ENCODE measurements at places on chromosomes 4 and X. TPM values are rescaled to one million over a fixed set of nuclear protein-coding genes. Genes with fewer than 3 reads are reported as not detected.

- H3K4me3 ChIP-seq, result no peak overlapping the region
- DNase-seq, result no peak
- no peak overlapping the region for H3K27ac ChIP-seq
- H3K27me3 ChIP-seq, result peaks cover 3% of the 10 kb centered on the region
Measured at GRCh38 chr4:139622901-139623381, 42.7 kb upstream of the MGST2 start.

DNA sequence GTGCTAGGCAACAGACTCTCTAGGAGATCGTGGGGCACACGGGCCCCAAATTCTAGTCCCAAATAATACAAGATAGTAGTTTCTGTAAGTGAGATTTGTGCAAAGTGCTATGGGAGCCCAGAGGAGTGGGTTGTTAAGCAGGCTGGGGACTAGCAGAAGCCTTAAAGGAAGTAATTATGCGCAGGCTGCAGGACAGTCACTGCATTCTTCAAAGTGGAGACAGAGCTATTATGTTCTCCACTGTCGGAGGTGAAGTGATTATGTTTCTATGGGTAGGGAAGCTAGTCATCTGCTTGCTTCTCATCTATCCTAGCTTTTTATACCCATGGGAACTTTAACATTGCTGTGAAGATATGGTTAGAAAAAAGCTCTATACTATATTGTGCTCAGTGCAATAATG lies 154.2 kb downstream of the CPE start:
- H3K4me3 ChIP-seq, result no peak overlapping the region
- no peaks in the 10 kb centered on the region for H3K27me3 ChIP-seq
- H3K4me1 ChIP-seq, result no peaks in the 10 kb centered on the region

- H3K4me1 ChIP-seq, result no peaks in the 10 kb centered on the region
- H3K4me3 ChIP-seq, result no peak overlapping the region
- no peak for DNase-seq
- H3K27ac ChIP-seq, result no peak overlapping the region
- H3K36me3 ChIP-seq, result no peaks in the 10 kb centered on the region
Measured at GRCh38 chr4:102157984-102158383, 187.3 kb downstream of the SLC39A8 start.

DNA sequence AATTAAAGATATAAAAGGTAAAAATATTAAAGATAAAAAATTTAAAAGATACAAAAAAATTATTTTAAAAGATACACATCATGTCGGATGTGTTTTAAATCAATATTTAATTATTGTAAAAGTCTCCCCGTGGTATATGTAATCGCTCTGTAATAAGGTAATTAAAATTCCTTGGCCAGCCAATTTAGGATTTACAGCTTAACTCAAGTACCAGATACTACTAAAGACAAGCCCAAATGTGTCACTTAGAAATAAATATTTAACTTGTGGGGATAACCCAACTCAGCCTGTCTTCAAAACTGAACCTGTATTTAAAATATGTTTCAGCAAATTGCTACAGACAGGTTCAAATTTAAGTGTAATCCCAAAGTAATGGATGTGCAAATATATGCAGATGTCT lies 56.0 kb downstream of the GPR82 start:
- H3K27ac ChIP-seq, result no peak overlapping the region
- H3K4me3 ChIP-seq, result no peak overlapping the region
- H3K4me1 ChIP-seq, result no peaks in the 10 kb centered on the region
- no peaks in the 10 kb centered on the region for H3K27me3 ChIP-seq
- no peaks in the 10 kb centered on the region for H3K36me3 ChIP-seq

- H3K27ac ChIP-seq, result no peak overlapping the region
- no peak overlapping the region for H3K4me3 ChIP-seq
- DNase-seq, result no peak
- H3K36me3 ChIP-seq, result no peaks in the 10 kb centered on the region
- no peaks in the 10 kb centered on the region for H3K27me3 ChIP-seq
- H3K4me1 ChIP-seq, result no peaks in the 10 kb centered on the region
Measured at GRCh38 chr4:157014621-157015591, 43.3 kb upstream of the PDGFC start.

GRCh38 chr4:24845902-24846301 lies 50.5 kb downstream of the SOD3 start:
- H3K4me3 ChIP-seq, result no peak overlapping the region
- H3K27ac ChIP-seq, result no peak overlapping the region
- H3K27me3 ChIP-seq, result no peaks in the 10 kb centered on the region

DNA sequence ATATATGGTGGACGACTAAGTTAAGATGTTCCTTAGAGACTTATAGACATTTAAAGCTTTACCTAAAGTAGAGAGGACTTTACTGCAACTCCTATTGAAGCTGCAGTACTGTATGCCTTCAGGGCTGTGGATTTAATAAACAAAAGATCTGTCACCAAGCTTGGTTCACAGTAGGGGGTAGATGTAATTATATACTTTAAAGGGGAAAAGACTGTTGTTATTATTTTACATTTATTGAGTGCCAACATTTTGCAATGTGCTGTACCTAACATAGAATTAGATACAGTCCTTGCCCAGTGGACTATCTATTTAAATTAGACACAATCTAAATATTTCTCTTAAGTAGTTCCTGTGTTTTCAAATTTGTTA lies 67.2 kb downstream of the SLIT2 start:
- no peak overlapping the region for H3K4me3 ChIP-seq
- no peak overlapping the region for H3K27ac ChIP-seq
- no peak for DNase-seq
- H3K4me1 ChIP-seq, result no peaks in the 10 kb centered on the region

GRCh38 chrX:39336671-39337311 lies 535.5 kb downstream of the MID1IP1 start:
- no peak overlapping the region for H3K4me3 ChIP-seq
- peaks cover 5% of the 10 kb centered on the region for H3K4me1 ChIP-seq
- peak overlapping the region; percentile 40 for H3K27ac ChIP-seq
- no peaks in the 10 kb centered on the region for H3K36me3 ChIP-seq
- no peaks in the 10 kb centered on the region for H3K27me3 ChIP-seq

DNA sequence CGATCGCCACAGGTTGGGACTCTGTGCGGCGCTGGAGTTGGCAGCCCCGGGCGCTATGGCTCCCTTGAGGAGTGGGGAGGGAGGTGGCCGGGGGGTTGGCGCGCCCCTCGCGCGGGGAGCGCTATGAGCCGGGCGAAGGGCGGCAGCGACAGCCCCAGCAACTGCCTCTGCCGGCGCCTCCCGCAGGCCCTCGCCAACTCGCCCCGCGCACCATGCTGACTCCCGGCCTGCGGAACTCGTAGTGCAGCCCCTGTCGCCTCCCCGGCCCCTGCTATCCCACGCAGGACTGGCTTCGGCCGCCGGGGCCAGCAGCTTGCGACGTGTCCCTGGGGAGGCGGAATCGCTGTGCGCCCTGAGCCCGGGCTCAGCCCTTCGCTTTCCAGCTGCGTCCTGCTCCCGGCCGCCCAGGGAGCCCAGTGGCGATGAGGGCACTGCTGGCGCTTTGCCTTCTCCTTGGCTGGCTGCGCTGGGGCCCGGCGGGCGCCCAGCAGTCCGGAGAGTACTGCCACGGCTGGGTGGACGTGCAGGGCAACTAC lies 415 bp downstream of the SHISA3 start:
- no peak for DNase-seq
- no peak overlapping the region for H3K27ac ChIP-seq
- peak overlapping the region; percentile 40 for H3K4me3 ChIP-seq
- H3K4me1 ChIP-seq, result peaks cover 31% of the 10 kb centered on the region
- H3K36me3 ChIP-seq, result no peaks in the 10 kb centered on the region

DNA sequence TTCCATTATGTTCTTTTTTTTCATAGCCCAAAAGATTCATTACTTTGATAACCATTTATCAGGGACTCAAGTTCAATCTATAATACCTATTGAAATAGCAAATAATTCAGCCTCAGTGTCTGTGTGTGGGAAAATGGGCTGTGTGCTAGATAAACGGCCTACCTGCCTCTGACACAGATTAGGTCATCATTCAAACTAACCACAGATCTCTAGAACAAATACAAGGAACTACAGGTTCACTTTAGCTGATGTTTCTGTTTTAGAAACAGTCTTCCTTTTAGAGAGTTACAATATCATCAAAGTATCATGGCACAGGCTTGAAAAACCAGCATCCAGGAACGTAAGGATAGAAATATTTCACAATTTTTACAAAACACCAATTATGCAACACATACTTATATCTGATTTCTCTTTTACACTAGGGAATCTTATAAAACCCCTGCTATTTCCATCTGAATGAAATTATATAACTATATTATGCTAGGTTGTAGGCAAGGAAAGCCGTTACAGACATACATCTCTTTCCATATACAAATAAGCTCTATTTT lies 56.6 kb upstream of the MAB21L2 start:
- H3K4me3 ChIP-seq, result no peak overlapping the region
- no peak for DNase-seq
- H3K36me3 ChIP-seq, result no peaks in the 10 kb centered on the region
- no peaks in the 10 kb centered on the region for H3K27me3 ChIP-seq
- H3K4me1 ChIP-seq, result no peaks in the 10 kb centered on the region

TMEM271 gene
- not detected for total RNA-seq

IQCM gene
- total RNA-seq, result not detected

FDCSP gene
- not detected for total RNA-seq

ELF4 gene
- total RNA-seq, result 35.6 TPM

All from T-cell (primary cell).